Hair follicular keratinocyte (primary cell): ENCODE measurements at places on chromosomes 4 and X. TPM values are rescaled to one million over a fixed set of nuclear protein-coding genes. Genes with fewer than 3 reads are reported as not detected.

SRPX2 gene
- 4.0 and 4.1 TPM in 2 replicates for total RNA-seq

ZBTB49 gene
- 2.3 and 6.8 TPM in 2 replicates for total RNA-seq

PDZD4 gene
- 0.04 TPM in 1 of 2 replicates, not detected in the other for total RNA-seq

USP26 gene
- not detected in 2 replicates for total RNA-seq

HGFAC gene
- not detected in 2 replicates for total RNA-seq

ABCG2 gene
- 2.8 and 3.0 TPM in 2 replicates for total RNA-seq
